ENCODE measurements at places on chromosomes 1 and 21.

DNA sequence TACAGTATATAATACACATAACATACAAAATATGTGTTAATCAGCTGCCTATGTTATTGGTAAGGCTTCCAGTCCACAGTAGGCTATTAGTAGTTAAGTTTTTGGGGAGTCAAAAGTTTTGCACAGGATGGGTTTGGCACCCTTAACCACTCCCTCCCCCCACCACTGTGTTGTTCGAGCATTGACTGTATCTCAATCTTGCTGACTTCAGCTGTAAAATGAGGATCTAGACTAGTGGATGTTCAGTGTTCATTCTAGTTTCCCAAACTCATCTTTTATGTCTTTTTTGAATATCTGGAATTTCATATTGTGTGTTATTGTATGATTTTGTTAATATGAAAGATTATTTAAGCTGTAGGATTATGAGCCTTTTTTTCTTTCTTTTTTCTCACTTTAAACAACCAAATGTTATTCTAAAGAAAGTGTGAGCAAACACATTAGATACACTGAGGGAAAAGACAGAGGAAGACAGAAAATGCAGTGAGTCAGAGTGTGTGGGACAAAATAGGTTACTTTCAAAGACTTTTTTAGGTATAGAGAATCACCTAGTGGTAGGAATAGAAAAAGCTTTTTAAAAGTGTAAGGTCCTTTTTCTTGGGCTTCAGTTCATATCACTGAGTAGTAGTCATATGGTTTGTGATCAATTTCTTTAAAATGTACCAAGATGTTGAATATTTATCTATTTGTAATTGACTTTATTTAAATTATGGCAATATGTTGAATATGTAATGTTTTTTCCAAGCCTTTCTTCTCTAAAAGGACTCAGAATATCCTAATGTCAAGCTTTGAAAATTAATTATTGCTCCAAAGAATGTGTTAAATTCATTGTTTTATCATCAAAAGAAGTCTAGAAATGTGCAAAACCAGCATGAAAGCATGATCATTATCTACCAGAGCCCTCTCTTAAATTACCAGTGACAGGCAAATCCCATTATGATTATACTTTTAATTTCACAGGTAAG is 17.9 kb upstream of the CENPF start:
- no peak for DNase-seq

DNA sequence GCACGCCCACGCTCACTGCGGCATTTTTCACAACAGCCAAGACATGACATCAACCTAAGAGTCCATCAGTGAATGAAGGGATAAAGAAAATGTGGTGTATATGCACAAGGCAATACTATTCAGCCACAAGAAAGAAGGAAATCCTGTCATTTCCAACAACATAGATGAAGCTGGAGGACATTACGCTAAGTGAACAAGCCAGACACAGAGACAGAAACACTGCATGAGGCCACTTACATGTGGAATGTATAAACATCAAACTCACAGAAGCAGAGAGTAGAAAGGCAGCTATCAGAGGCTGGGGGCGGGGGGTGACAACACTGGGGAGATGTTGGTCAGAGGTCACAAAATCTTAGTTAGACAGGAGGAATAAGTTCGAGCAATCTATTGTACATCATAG is 20.9 kb downstream of the TMPRSS2 start:
- DNase-seq, result no peak

- DNase-seq, result no peak
Observed at GRCh38 chr1:37596182-37596667, 488 bp upstream of the GNL2 start.

- no peak for DNase-seq
Observed at GRCh38 chr1:57839067-57839466, 415.2 kb upstream of the DAB1 start.

GRCh38 chr21:16969636-16970035 is 543.2 kb upstream of the CXADR start:
- no peak for DNase-seq

GRCh38 chr1:213250041-213250440 is 199.0 kb downstream of the RPS6KC1 start:
- DNase-seq, result no peak

GRCh38 chr1:27153549-27153886 is 1.4 kb downstream of the SLC9A1 start:
- no peak for DNase-seq

- DNase-seq, result no peak
Observed at GRCh38 chr1:213786683-213787082, 201.1 kb upstream of the PROX1 start.

- no peak for DNase-seq
Observed at GRCh38 chr1:150210706-150211105, 25.2 kb downstream of the ANP32E start.

Measured in stimulated activated CD8-positive, alpha-beta memory T cell treated with anti-CD3 and anti-CD28 coated beads, Interleukin-2, amount 100 ng/mL, for 1 hour (primary cell).